Stimulated activated CD4-positive, alpha-beta T cell treated with anti-CD3 and anti-CD28 coated beads, Interleukin-4, amount 100 ng/mL, for 24 hours (primary cell): ENCODE measurements at places on chromosomes 1 and 21.

DNA sequence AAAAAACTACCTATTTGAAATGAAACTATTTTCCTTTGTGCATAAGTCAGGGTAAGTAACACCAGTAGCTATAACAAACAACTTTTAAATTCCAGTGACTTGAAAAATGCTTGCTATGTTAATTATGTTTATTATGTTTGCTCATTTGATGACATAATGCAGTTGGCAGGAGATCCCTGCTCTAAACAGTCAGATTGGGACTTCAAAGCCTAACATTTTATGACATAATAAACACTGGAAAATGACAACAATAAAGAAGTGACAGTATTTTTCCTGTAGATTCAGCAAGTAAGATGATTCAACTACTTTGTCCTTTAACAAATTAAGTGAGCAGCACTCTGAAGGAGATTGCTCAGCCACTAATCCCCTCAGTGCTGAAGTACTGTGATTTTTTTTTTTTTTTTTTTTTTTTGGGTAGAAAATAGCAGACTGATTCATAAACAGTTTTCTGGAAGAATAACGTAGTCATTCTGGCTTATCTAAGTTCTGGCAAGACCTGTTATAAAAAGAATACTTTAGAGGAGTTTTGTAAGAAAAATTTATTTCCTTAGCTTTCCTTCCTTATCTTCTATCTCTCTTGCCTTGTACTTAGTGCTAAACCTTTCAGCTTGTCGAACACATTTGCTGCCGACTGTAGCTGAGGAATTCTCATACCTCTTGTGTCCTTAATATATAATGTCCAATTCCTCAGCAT lies 207.2 kb downstream of the PTGER3 start:
- DNase-seq: no peak

- DNase-seq: no peak
Measured at GRCh38 chr1:8562222-8562621, 244.3 kb downstream of the SLC45A1 start.

DNA sequence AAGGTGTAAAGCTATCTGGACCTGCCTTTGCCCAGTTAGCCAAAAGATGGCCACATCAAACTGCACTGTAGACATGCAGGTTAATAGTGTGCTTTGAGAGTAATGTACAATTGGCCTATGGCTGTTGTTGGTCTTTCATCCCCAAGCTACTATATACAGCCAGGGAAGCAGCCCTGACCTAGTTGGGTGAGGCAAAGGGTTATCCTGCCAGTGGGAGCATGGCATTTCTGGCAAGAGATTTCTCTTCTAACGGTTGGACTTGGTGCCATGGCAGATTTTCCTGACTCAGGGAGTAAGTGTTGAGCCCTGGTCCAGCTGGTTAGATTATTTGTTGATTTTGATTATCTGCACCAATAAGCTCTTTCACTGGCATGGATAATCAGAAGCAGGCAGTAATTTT lies 119.8 kb downstream of the SDCCAG8 start:
- no peak for DNase-seq

GRCh38 chr1:24827379-24828135 lies 82.3 kb downstream of the CLIC4 start:
- DNase-seq: no peak

- peak; percentile 3 for DNase-seq
Measured at GRCh38 chr21:44087426-44088400, 19.5 kb upstream of the PWP2 start.

DNA sequence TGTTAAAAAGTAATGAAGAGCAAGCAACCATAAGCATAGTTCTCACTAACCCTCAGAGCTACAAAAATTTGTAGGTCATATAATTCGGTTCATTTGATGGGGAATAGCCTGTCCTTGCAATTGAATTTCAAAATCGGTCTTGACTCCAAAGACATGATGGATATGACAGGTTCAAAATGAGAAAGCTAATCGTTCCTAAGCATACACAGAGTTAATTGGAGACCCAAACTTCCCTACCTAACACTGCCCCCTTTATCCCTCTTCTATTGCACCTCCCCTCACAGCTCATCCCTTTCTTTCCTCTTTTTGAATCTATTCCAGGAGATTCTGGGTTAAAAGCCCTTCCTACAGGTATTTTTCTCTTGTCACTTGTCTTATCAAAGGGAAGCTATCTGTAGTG lies 390.0 kb upstream of the PTBP2 start:
- no peak for DNase-seq
